ENCODE measurements at places on chromosomes 6 and 20. TPM values are rescaled to one million over a fixed set of nuclear protein-coding genes. Genes with fewer than 3 reads are reported as not detected.

DACT2 gene
- total RNA-seq, result 0.06 TPM

XKR7 gene
- total RNA-seq, result not detected

CARMIL1 gene
- 10.3 TPM for total RNA-seq

LZTS3 gene
- total RNA-seq, result 6.7 TPM

TM9SF4 gene
- 30.5 TPM for total RNA-seq

MEP1A gene
- not detected for total RNA-seq

PSORS1C2 gene
- total RNA-seq, result not detected

TGM2 gene
- total RNA-seq, result 428 TPM

ITPR3 gene
- total RNA-seq, result 51.0 TPM

ADTRP gene
- 0.29 TPM for total RNA-seq

CPXM1 gene
- total RNA-seq, result 0.04 TPM

GRM1 gene
- total RNA-seq, result not detected

GPR6 gene
- not detected for total RNA-seq

FNDC1 gene
- total RNA-seq, result 0.08 TPM

RAET1G gene
- 7.9 TPM for total RNA-seq

NFATC2 gene
- 7.7 TPM for total RNA-seq

TLDC2 gene
- not detected for total RNA-seq

PAK5 gene
- total RNA-seq, result not detected

DLK2 gene
- total RNA-seq, result 7.0 TPM

SPTLC3 gene
- not detected for total RNA-seq

WFDC8 gene
- not detected for total RNA-seq

EDN3 gene
- 2.7 TPM for total RNA-seq

SPDEF gene
- total RNA-seq, result 2.5 TPM

TAP1 gene
- total RNA-seq, result 33.3 TPM

Data from A549 treated with dexamethasone at 1 μM for 4 hours (cell line).